ENCODE measurements at places on chromosomes 2 and 18.

- DNase-seq = no peak
Observed at GRCh38 chr2:109468893-109469292, 144.9 kb downstream of the SEPTIN10 start.

- no peak for DNase-seq
Observed at GRCh38 chr2:147740211-147740927, 104.5 kb upstream of the ACVR2A start.

GRCh38 chr2:74333175-74333574 is 10.0 kb downstream of the SLC4A5 start:
- DNase-seq = no peak

DNA sequence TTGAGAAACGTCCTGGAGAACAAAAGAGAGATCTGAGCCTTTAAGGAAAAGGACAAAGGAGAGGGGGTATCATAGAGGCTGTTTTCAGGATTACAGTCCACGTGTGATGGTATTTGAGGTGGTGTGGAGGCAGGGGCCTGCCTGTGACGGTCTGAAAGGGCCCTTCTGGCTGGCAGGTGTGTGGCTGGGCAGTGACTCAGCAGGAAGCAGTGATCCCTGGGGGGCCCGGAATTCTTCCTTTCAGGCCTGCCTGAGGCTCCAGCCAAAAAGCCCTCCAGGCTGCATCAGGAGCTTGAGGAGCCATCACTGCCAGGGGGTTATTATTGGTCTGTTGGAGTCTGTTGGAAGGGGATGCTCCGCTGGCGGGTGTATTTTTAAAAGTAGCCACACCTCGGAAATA is 97.2 kb upstream of the TMEM18 start:
- no peak for DNase-seq

DNA sequence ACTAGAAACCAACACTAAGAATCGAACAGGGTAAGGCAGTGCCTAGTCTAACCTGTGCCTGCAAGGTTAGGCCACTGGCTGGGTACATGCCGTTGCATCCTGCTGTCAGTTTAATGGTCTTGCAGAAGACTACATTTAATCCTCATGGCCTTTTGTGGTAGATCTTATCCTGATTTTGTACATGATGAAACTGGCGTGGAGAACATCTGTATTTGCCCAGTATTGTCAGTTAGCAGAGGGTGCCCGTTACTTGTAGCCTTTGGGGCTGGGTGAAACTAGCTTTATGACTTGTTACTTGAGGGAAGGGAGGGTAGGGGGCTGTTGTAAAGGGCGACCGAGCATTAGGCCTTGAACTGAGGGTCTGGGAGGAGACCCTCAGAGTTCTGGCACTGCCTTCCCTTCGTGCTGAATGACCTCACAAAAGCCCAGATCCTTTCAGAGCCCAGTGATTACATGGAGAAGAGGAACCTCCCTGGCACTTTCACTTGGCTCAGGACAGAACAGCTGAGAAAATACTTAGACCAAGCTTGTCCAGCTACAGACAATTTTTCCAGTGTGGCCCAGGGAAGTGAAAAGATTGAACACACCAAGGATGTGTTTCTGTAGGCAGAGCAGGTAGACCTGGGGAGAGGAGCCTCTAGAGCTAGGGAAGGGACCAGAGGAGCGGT is 19.5 kb downstream of the SLC20A1 start:
- no peak for DNase-seq

DNA sequence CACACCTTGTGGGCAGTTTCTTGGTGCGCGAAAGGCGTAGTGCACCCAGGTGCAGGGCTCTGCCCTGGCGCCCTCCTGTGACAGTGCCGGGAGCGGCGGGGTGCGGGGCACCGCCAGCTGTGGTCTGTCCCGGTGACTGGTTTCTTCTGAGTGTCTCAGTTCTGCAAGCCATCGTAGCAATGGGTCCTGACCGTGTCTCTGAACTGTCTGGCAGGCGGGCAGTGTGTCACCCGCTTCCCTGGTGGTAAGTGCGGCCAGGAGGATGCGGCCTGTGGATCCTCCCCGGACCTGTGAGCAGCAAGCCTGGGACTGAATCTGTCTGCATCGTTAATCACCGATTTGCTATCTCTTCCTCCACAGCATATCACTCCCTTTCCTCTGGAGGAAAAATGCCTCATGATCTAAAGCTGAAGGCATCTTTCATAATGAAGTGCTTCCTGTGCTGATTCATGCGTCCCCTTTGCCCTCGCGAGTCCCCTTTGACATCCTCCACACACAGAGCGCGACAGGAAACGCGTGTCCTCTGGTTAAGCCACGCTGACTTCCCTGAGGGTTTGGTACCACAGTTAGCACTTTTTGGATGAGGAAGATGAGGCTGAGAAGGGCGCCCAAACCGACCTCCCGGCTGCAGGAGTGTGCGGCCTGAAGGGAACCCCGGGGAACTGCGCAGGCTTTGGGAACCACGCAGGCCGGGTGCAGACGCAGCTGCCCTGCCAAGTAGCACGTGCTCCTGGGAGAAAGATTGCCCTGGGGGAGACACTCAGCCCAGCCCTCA is 416.0 kb upstream of the HS6ST1 start:
- peak; percentile 32 for DNase-seq

DNA sequence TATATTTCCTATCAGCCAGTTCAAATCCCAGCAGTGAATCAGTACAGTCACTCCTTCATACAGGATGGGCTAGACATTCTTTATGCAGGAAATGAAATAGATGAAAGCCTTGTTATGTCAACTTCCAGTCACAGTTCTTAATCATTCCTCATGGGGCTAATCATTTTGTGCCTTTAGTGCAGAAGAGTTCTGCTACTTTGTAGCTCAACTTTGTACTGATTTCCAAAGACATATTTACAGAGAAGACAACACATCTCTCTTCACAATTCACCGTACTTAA is 593.9 kb upstream of the NETO1 start:
- DNase-seq = no peak

GRCh38 chr2:116319935-116320334 is 1494.6 kb upstream of the DDX18 start:
- DNase-seq = no peak

GRCh38 chr2:238954841-238955591 is 107.1 kb downstream of the TWIST2 start:
- DNase-seq = no peak

DNA sequence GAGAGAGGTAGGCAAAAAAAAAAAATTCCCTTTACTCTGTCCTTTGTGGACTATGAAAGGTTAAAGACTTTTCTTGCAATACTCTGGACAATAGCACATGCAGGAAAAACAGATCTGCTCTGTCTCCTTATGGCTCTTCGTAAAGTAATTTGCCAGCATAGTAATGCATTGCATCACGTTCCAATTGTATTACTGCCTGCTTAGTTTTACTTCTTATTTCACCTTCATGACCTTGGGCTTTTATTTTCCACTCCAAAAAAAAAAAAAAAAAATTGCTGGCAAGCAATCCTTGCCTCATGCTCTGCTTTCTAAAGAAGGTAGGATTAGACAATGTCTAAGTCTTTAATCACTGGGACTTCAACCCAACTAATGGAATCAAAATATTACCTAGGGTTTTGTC is 1802.7 kb downstream of the SUCLG1 start:
- DNase-seq = no peak
